ENCODE measurements at places on chromosomes 3 and 15. TPM values are rescaled to one million over a fixed set of nuclear protein-coding genes. Genes with fewer than 3 reads are reported as not detected.
A peak's percentile ranks its signal among the peaks of the same experiment; 100 is the strongest.

GRCh38 chr3:189267981-189268613 lies 96.3 kb downstream of the TPRG1 start:
- no peak for DNase-seq

DNA sequence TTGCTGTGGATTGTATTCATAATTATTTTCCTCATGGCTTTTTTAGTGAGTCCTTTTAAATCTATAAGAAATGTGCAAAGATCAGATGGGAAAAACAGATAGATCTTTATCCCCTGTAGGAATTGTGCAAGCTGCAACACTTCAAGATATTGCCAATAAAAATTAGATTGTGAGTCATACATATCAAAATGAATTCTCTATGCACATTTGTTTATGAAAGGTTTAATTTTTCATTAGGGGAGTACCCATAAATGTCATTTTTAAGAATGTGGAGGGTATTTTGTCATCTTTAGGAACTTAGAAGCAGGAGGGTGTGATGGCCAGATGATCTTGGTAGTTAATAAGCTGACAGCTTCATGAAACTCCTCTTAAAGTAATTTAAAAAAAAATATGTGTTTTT lies 2.9 kb downstream of the PIAS1 start:
- no peak for DNase-seq

DNA sequence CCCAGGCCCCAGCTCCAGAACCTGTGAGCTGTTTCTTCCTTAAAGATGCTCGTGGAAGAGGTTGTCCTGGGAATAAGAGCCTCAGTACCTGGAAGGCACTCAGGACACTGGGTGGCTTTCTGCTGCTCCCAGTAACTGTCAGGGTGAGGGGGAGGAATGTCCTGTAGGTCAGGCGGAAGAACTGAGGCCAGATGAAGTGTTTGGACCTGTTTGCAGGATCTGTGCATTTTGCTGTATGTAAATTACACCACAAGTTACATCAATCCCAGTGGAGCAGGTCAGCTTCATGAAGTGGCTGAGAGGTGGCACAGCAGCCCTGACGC lies 27.1 kb downstream of the HDAC11 start:
- no peak for DNase-seq

DNA sequence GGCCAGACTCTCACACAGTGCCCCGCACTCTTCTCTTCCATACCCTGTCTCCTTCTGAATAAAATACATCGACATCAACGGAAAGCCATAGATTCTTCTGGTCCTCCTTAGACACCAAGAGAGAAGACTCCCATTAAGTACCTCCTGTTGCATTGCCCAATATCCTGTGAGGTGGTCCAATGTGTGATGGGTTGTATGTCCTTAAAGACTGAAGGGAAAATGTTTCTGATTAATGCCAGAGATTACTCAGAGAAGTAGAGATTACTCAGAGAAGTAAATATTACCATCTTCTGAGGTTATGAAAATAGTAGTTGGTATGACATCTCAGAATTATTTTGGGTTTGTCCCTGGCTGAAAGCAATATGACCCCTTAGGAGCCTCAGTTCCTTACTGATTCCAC lies 60.8 kb upstream of the GALNT15 start:
- no peak for DNase-seq

GRCh38 chr3:127483902-127484591 lies 106.5 kb downstream of the TPRA1 start:
- DNase-seq, result no peak

DNA sequence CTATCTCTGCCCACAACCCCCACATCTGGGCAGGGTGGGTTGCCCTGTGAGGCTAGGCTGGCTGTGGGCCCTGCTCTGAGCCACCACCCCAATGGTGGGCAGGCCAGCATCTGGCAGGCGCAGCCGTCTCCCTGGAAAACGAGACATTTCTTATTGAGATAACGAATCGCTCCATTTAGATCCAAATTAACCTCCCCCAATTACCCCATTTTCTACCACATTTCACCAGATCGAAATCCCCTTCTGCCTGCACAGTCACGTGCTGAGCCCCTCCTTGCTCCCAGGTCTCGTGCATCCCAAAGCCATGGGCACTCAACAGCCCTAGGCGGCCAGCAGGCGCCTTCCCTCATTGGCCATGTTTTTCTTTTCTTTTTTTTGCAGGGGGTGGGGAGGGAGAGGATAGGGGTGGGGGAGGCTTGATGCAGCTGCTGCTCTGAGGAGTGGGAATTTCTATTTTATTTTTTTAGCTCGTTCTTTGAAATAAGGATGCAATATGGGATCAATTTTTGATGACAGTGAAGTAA lies 53.0 kb upstream of the TMEM115 start:
- DNase-seq, result no peak

GRCh38 chr3:32869513-32870047 lies 51.8 kb downstream of the TRIM71 start:
- peak; percentile 67 for DNase-seq

- no peak for DNase-seq
Measured at GRCh38 chr3:106172780-106173179, 304.0 kb upstream of the CBLB start.

DNA sequence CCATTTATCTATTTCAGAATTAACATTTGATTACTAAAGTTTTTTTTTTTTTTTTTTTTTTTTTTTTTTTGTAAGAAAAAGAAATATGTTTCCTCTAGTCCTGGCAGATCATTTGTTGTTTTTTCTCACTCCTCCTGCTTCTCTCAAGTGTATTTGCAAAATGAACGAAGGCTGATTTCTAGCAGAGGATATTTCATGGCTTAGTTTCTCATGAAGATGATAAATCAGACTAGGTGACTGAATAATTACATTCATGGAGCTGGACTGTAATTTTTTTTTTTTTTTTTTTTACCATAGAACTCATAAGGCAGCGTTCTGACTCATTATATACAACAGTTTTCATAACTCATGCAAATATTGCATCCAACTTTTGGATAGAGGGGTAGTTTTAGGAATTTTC lies 332.5 kb upstream of the SEMA6D start:
- no peak for DNase-seq

- peak; percentile 84 for DNase-seq
Measured at GRCh38 chr15:63093486-63094205, 28.0 kb upstream of the LACTB start.

DNA sequence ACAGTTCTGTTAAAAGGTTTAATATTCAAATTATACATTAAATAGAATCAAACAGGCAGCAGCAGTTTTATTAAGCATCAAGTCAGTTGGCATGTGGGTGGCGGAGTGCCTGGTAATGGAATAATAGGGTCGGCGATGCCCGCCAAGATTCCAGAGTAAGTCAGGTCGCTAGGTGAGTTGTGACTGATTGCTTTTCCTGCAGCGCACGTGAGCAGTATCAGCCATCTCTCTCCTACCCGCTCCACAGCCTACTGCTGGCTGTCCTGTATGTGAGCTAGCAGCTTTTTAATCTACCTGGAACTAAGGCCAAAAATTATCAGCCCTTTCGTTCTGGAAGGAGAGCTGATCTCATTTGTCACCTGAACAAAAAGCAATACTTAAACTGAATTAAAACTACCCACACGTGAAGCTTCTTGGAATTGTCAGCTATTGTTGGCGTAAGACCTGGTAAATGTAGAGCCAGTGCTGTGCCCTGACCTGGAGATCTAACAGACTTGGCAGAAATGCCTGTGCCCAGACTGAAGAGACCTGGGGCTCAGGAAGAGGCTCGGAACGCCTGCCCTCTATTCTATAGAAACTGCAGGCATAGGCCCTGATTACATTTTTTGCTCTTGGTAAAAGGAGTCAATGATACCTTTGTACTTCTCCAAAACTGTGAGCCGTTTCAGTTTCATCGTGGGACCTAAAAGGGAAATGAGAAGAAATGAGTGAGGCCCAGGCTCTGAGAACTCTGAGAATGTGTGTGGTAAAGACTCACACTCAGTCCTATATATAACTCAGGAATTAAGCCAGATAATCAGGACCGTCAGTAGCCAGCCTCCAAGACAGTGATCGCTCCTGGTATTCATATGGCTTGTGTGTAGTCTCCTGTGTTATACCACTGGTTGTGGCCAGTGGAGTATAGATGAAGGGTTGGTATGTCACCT lies 21.9 kb downstream of the IDH3A start:
- DNase-seq, result no peak

ARPP21 gene
- total RNA-seq, result 10.3 TPM

- DNase-seq, result no peak
Measured at GRCh38 chr3:159806412-159806811, 182.2 kb upstream of the IL12A start.

GRCh38 chr3:56630966-56631365 lies 52.1 kb downstream of the TASOR start:
- DNase-seq, result no peak

DNA sequence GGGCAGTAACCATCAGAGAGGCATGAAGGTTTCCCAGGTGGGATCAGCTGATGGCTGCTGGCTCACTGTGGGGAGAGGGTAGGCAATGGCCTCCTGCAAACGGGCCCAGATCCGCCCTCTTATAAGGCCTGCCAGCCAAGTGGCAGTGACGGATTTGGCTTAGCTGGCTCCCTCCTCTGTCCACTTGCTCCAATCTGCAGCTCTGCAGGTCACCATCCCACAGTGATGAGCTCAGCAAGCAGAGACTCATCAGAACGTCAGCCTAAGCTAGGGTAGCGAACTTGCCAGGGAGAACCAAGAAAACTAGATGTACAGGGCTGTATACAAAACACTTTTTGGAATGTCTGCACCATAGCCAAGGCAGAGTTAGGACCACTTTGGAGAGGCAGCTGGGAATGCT lies 62.8 kb upstream of the DCLK3 start:
- DNase-seq, result no peak

GRCh38 chr15:42984493-42985034 lies 64.0 kb upstream of the TTBK2 start:
- DNase-seq, result no peak

DNA sequence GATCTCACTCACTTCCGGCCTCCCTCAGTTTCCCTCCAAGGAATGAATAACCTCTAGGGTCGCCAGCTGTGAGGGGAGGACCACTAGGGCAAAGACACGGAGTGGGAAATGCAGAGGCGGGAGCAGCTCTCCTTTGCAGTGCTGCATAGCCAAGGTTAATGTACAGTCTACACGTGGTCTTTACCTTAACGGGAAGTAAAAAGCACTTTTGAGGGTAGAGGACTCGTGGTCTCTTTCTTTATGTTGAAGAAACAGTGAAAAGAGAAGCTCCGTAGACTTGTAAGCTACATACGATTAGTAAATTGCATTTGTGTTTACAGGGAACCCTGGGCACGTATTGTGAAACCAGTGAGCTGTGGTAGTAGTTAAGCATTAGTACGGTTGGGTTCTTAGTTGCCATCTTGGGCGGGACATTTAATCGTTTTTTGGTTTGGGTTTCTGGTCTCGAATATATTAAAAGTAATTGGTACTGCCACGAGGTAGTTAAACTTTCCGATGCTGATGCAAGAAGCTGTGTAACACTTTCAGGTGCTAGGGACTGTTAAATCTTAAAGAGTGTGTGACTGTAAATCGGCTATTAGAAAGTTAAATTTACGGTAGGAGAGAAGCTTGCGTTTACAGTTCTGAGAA lies 828 bp downstream of the U2SURP start:
- no peak for DNase-seq

DNA sequence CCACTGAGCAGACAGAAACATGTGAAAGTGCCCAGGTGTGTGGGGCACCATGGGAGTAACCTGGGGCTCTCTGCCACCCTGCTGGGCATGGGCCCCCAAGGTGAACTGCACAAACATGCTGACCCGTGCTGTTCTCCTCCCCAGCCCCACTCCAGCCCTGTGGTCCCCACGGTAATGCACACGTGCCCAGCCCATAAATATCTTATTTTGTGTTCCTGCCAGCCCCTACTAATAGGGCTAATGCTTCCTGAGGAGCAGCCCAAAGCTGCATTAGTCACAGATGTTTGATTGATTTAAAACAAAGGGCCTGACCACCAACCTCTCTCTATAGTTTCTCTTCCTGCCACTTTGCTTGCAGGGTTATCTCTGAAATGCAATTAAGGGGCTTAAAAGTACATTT lies 95.4 kb downstream of the ABHD5 start:
- no peak for DNase-seq

CLEC3B gene
- not detected for total RNA-seq

DNA sequence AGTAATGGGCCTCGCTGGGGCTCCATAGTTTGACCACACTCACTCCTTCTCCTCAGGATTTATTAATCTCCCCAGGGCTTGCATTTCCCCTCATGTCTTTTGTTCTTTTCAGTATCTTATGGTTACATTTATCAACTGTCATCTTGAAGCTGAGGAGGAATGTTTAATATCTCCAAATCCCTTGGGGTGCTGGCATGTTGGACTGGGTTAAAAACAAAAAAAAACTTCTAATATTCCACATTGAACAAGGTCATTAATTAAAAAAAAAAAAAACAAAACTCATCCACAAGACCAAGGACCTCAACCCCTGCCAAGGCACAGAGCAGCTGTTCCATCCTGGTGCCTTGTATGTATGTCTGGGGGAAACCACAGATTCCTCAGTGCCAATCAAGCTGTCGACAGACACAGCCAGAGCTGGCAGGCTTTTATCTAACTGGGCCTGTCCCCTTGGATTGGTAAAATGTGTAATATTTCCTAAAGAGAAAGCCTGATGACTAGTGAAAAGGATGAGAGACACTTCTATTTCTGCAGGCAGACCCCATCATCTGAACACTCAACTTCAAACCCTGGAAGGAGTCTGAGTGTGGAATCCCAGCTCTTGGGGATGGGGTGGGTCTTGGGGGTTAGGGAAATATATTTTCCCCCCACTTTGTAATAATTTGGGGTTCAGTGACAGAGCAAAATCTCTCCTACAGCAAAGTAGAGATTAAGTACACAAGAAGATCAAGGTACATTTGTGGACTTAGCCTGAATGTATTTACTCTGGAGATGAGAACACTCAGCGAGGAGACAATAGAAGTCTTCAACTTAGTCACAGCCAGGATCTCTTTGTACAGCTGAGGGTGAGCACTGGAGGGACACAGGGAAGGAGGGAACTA lies 69.1 kb downstream of the TTC23 start:
- no peak for DNase-seq

SAMMSON gene
- total RNA-seq, result not detected

CP gene
- not detected for total RNA-seq

DNA sequence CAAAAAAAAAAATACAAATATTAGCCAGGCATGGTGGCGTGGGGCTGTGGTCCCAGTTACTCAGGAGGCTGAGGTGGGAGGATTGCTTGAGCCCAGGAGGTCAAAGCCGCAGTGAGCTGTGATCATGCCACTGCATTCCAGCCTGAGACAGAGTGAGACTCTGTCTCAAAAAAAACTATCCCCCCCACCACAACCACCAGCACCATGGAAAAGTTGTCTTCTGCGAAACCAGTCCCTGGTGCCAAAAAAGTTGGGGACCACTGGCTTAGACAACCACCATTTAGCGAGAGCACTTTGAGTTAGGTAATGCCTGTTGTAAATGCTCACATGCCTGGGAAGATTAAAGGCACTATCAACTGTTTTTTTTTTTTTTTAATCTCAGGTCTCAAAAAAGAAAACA lies 15.4 kb downstream of the ARHGAP31 start:
- no peak for DNase-seq

DNAJC19 gene
- total RNA-seq, result 30.3 TPM

FOXB1 gene
- not detected for total RNA-seq

- no peak for DNase-seq
Measured at GRCh38 chr3:59709702-59710553, 660.1 kb upstream of the CFAP20DC start.

DNA sequence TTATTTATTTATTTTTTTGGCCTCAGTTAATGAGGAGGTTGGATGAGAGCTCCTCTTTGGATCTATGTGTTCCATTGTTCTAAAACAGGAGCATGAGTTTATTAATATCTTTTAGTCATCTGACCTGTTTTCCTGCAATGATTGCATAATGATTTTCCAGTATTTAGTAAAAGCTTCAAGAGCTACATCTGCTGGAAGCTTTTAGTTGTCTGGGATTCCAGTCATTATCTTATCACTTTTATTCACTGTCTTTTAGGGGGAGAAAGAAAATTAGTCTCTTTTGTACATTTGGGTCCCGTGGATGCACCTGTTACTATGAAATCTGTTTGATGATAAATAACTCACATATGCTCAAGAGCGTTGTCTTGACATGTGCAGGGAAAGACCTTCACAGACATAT lies 1270.0 kb downstream of the ROBO1 start:
- no peak for DNase-seq

SOX2 gene
- 23.5 TPM for total RNA-seq

All from glutamatergic neuron (in vitro differentiated cells).